Cortex of kidney (tissue), 1 donor: ENCODE measurements at places on chromosomes 7 and 10.

GRCh38 chr10:35447693-35448407, 111.5 kb downstream of the CCNY start:
- no peak for DNase-seq

DNA sequence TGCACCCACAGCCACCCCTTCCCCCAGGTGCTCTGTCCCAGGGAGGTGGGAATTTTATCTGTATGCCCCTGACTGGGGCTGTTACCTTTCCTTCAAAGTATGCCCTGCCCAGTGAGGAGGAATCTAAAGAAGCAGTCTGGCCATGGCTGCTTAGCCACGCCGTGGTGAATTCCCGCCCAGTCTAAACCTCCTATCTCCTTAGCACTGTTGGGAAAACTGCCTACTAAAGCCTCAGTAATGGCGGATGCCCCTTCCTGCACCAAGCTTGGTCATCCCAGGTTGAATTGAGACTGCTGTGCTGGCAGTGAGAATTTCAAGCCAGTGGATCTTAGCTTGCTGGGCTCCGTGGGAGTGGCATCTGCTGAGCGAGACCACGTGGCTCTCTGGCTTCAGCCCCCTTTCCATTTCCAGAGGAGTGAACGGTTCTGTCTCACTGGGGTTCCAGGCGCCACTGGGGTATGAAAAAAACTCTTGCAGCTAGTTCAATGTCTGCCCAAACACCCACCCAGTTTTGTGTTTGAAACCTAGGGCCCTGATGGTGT, 87.2 kb downstream of the ABCC2 start:
- no peak for DNase-seq

DNA sequence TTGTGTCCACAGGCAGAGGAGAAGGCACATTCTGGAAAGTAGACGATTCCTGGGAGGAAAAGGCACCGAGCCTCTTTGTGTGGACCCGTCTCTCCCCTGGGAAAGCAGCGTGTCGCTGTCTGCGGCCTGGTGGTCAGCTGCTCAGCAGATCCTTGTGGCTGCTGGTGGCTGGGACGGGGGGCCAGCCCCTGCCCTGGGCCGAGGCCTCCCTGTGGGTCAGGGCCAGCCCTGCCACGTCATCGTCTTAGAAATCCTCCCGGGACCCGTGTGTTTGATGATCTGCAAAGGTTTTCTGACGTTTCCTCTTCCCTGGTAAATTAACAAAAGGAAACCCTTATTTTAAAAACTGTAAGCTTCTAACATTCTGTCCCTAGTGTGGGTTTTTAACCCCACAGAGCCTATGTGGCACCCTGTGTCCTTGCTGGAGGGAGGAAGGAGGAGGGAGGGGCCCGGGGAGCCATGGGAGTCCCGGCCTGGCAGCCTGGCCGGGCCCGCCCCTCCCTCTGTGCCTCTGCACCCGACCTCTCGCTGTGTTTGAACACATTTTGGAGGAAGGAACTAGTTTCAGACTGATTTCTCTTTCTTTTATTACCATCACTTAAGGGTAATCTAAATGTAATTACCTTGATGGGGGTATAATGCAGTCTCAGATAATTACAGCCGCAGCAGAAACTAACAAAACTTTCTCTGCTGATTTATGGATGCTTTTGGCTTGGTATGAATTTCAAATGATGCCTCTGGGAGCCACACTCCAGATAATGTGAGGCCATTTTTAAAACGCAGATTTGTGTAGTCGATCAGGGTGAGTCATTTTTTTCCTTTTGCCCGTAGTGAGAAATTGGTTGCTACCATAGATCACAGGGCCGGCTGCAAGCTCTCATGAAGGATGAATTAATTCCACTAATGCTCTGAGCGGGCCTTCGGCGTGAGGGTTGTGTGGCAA, 85.5 kb downstream of the NKX6-2 start:
- DNase-seq = no peak

GRCh38 chr7:43152696-43153095, 40.2 kb downstream of the HECW1 start:
- no peak for DNase-seq

DNA sequence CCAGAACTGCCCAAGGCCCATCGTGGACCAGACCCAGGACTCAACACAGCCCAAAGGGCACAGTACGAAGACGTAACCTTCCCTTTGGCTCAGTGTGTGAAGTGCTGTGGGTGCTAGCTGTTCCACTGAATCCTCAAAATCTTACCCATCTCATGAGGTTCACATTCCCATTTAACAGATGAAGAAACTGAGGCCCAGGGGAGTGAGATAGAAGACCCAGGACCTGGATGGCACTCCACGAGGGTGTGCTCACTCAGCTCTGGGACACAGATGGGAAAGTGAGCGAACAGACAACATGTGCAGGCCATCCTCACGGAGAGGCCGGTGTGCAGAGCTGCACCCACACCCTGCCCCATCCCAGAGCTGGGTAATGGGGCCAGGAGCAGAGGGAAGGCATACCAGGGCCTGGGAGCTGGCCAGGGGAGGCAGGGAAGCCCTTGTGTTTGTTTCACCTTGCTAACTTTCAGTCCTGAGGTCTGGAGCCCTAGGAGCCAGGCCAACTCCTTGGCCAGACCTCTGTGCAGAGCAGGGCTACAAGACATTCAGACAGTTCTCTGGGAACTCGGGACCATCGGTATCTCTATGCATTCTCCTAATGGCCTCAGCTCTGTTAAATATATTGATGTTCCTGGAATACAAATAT, 100.3 kb upstream of the ZMIZ1 start:
- DNase-seq = no peak

DNA sequence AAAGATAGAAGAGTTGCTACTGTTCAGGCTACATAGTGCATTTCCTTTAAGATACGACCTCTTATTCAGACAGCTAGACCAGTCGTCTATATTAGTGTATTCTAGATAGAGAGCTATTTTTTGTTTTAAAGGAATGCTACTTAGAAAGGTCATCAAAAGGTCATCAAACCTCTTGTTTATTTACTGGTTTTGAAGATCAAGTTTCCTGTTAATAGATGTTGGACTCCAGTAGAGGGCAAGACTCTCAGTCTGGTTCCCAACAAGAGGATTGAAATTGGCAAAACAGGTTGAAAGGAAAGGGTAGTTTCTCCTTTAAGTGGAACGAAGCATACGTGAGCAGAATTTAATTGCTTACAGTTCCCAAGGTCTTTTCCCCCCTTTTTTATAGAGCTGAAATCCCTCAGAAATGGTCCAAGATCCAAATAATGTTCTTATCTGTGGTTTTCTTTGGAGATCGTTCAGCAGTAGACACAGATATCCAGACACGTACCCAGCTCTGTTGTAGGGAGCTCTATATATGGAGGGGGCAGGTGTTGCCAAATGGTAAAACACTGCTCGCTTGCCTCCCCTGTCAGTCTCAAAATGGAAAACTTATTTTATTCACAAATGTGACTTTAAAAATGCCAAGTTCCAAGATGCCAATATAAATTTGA, 37.2 kb downstream of the BAMBI start:
- DNase-seq = no peak

GRCh38 chr10:25815999-25816768, 117.8 kb upstream of the MYO3A start:
- DNase-seq = no peak

- no peak for DNase-seq
Measured at GRCh38 chr10:73044378-73045285, 52.0 kb downstream of the P4HA1 start.

GRCh38 chr10:60611291-60611747, 167.0 kb upstream of the CDK1 start:
- DNase-seq = no peak

DNA sequence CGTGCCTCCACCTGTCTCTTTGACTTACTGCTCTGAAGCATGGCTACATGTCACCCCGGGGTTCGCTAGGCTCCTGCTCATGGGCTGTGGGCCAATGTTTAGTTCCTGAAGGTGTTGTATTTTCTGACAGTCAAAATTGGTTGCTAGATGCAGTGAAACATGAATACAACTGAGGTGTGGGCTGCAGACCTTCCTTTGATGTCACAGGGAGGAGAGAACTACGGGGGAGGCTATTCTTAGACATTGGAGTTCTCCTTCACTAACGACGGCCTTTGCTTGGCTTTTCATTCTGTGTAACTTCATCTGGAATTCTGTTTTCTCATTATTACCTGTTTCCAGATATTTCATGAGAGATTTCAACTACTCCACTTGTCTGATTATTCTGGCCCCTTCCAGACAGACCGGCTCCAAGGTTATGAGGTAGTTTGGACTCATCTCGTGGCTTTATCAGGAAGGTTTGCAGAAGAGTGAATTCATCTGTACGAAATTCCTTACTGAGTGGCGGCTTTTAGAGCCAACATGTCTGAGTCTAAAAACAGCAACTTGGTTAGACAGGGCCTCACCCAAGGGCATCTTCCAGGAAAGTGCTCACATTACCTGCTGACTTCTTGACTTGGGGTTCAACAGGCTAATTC, 774.7 kb downstream of the SUGCT start:
- no peak for DNase-seq

DNA sequence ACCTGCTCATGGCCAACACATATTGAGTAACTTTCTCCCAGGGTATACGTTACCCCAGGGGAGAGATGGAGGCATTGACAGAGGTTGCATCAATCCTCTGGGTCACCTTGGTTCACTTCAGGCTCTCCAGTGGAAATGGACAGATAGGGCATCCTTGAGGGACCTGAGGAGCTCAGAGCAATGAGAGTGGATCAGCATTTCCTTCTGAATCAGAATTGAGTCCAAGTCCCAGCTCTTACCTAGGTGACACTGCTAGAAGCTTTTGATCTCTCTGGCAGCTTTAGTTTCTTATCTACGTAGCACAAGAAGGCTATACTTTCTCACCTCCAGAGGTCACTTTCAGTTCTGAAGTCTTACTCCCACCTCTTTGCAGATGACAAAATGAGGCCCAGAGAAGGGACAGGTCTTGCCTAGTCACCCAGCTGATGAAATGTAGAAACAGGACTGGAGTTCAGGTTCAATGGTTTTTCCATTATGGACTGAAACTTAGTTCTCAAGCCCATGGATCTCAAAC, 35.2 kb downstream of the PANK1 start:
- DNase-seq = no peak

DNA sequence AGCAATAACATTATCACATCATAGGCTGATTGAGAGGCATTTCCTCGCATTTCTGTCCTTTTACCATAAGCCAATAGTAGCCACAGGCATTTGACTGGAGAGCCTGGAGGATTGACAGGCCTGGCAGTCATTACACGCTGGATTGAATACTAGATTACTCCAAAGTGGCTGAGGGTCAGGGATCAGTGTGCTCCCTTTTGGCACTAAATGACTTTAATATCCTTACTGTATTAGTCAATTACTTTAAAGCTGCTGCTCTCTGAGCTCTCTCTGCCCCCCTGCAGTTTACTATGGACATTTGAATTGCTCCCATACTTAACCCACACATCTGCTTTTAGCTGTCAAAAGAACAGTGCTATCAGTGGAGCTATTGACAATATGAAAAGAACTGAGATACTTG, 302.0 kb downstream of the TFEC start:
- no peak for DNase-seq

- no peak for DNase-seq
Measured at GRCh38 chr7:117582219-117582704, 102.4 kb downstream of the CFTR start.

DNA sequence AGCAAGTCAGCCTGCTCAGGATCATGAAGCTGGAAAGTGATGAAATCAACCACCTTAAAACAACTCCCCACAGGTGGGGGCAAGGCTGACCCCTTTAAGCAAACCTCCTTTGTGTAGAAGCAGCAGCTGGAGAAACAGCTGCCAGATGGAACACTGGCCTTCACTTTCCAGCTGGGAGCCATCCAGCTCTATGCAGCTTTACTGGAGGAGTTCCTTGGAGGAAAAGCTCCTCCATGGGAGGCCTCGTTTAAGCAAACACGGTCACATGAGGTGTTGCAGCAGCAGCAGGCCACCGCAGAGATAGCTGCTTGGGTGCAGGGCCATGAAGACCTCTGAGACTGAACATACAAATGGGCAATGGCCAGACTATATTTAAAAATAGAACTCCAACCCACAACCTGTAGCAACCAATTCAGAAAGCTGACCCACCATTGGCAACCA, 13.0 kb upstream of the DLG5 start:
- DNase-seq = no peak

- no peak for DNase-seq
Measured at GRCh38 chr7:29045258-29046086, 87.3 kb upstream of the TRIL start.

DNA sequence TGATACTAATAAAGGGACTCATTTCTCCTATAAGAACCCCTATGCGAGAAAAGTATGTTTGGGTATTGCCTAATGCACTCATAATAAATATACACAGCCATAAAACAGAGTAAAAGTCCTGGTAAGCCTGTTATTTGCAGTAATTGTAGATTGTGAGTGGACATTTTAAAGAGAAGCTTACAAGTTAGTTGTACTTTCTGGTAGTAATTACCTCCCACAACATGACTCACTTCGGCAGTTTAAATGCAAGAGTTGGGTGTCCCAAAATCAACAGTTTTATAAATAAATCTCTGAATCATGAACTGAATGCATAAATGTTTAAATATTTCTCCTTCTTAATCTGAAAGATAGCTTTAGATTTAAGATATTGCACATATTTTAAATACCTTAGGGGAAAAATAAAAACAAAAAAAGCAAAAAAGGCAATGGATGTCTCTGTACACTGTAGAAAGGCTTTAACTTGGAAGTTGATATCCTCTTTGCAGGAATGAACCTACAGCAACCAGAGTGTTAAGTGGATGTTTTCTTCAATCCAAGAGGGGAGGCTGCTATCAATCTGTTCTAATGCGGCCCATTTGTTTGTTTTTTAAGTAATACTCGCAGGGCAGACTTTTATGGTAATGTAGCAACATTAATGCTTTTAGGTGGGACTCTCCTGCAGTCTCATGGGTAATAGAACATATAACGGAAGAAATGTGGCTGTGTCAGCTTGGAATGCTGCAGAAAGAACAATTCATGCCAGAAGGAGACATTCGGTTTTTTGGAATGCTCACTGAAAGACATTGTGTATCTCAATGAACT, 57.3 kb upstream of the ZEB1 start:
- DNase-seq = no peak

DNA sequence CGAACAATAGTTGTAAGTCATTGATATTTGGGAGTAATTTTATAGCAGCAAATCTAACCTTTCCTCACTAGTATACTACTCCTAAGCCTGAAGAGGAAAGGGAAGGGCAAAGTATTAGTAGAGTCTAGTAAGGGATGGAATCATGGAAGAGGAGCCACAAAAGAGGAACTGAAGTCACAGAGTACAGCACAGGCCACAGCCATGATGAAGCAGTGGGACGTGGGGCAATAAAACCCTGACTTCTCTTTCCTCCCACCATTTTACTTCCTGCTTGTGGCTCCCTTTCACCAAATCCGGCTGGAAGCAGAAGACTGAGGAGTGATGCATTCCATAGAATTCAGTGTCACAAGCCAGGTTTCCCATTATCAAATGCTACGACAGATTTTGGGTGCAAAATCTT, 58.7 kb downstream of the CABCOCO1 start:
- DNase-seq = no peak

GRCh38 chr10:3364768-3365480, 192.3 kb upstream of the PITRM1 start:
- DNase-seq = no peak

- no peak for DNase-seq
Measured at GRCh38 chr7:134798155-134798554, 18.7 kb downstream of the CALD1 start.

- DNase-seq = no peak
Measured at GRCh38 chr10:127977357-127978009, 70.6 kb downstream of the PTPRE start.
